ENCODE measurements at places on chromosomes 4 and X.
A peak's percentile ranks its signal among the peaks of the same experiment; 100 is the strongest.

DNA sequence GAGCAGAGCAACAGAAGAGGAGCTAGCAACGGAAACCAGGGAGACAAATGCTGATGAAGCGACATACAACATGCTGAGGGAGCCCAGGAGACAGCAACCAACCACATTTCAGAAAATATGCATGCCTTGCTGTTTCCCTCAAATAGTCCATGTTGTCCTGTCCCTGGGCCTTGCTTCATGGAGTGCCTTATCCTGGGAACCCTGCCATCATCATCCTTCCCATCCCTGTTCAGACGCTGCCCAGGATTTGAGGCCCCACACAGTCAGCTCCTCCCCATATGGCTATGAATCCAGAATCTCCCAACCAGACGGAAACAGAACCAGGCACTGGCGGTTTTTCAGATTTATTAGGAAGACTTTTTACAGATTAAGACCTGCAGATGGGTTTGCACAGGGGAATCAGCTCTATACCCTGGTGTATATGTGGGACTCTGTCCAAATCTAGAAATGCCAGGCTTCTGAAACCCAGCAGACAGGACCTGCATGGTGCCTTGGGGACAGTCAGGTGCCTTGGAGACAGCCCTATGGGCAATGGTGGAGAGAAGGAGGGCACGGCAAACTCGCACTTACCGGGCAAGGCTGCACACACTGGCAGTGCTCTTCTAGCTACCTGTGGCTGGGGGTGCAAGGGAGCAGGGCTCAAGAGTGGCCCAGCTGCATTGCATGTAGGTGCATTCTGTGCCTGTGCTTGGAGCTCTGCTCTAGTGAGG is 199.7 kb upstream of the MAMLD1 start:
- no peak for DNase-seq

DNA sequence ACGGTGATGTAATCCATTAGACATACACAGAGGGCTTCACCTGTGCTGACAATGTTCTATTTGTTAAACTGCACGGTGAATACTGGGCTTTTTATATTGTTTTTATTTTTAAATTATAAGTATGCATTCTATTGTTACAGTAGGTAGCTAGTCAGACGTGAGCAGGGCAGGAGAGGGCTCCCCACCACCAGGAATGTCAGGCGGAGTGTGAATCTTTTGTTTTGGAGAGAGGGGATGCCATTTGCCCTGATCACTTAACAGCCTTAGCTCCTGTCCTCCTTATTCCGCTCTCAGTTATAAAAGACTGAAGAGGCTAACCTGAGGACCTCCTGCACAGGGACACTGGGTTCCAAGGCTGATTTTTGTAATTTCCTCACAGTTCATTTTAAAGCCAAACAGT is 151.6 kb upstream of the TAPT1 start:
- no peak for DNase-seq

DNA sequence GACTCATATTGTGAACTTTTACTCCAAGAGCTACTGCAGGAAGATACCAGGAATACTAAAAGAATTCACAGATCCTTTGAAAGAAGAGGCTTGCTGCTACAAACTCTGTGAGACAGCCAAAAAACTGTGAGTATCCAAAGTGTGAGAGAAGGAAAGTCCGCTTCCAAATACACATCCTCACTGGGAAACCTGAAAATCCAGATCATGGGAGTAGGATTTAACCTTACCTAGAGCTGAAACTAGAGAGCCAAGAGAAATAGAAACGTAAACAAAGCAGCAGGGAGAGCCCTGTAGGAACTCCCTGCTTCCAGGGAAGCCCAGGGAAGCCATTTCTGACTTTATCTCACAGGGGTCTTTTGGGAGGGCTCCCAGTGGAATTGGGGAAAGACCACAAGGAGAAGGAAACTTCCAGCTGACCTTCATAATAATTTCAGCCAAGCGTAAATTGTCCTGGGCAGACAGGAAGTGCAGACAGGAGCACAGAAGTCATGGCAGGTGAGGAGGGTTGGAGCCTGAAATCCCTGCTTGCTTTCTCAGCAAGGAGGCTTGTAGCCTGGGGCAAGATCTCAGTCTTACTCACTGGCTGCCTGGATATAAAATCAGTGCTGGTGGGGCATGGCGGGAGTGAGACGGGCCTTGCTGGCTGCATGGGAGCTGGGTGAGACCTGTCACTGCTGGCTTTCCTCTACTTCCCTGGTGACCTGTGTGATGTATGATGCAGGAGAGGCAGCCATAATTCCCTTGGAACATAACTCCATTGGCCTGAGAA is 26.2 kb upstream of the NFKB1 start:
- no peak for DNase-seq

DNA sequence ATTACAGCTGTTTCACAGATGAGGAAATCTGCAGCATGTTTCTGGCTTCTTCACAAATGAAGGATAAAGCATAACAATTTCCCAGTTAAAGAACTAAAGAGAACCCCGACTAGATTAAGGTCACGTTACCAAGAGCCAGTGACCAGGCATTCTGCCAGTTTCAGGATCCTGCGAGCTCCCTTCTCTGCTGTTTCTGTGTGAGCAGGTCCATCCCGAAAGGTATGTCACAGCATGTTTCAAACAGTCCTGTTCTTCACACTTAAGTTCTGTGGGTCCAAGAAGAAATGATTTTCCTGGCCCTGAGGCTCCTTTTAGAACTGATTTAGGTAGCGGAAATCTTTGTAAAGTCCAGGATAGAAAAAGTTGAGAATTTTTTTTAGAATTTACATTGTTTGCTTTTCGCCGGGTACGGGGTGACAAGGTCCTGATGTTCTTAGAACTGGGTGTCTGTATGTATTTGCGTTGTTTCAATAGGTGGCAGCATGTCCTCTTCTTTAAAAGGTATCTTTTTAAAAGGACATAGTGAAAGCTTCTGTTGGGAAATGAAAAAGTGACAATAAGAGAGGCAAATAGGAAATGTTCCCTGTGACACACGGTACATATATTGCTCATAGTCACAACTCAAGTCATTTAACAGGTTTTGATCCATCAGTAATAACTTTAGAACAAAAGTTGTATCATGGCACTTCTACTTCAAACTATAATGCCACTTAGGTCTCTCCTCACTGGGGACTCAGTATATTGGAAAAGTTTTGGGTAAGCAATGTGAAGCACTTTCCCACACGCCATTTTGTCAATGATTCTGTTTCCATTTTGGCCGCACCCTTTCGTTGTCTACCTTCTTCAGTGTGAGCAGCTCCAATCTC is 18.4 kb downstream of the IL21 start:
- peak; percentile 70 for DNase-seq

GRCh38 chr4:945274-946102 is 13.2 kb downstream of the TMEM175 start:
- DNase-seq: no peak

GRCh38 chrX:139640259-139640658 is 67.7 kb downstream of the MCF2 start:
- DNase-seq: no peak

DNA sequence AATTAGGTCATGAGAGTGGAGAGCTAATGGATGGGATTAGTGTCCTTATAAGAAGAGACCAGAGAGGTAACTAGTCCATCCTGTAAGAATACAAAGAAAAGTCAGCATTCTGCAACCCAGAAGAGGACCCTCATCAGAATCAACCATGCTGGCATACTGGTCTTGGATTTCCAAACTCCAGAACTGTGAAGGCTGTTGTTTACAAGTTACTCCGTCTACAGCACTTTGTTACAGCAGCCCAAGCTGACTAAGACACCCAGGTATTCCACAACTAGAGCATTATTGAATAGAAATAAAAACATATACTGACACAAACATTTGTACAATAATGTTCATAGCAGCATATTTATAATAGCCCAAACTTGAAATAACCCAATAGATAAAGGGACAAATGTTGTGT is 9.2 kb downstream of the TMEM156 start:
- no peak for DNase-seq

DNA sequence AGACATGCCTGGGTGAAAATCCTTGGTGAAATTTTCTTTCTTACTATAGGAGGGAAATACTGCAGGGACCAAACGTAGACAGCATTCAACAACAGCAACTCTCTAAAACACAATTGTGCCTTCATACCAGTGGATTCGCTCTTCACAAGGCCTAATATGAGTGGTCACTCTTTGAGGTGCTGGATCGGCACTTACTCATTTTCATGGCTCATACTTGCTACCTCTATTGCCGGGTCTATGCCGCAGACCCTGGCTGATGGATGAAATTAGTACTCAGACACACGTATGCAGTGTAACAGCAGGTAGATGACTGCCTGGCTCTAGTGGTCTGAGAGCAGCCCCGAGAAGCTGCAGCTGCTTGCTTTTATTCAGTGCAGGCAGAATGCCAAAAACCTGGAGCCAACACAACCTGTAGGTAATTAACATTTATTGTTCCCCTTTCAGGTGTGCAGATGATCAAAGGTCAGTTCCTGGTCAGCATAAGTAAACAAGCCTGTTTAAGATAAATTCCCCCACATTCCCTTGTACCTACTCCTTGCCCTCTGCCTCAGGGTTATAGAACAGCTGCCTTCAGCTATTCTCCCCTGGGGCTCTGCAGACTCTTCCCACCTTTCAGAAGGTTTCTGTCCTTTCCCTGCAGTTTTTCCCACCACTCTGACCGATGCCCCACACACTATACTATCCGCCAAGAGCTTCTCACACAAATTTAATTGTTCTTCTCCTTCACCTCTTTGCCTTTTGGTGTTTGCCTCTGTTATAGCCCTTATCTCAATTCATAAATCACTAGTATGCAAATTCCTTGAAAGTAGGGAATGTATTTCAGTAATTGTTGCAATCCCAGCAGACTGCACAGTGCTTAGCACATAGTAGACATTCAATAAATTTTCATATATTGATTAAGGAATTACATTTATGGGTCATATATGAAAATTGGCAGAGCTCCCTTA is 210.0 kb downstream of the SPANXN3 start:
- no peak for DNase-seq

GRCh38 chr4:32519060-32519459 is 1798.9 kb downstream of the PCDH7 start:
- DNase-seq: peak; percentile 56

GRCh38 chr4:147704846-147705245 is 20.9 kb upstream of the PRMT9 start:
- no peak for DNase-seq

GRCh38 chr4:953574-953915 is 19.8 kb downstream of the DGKQ start:
- DNase-seq: no peak

DNA sequence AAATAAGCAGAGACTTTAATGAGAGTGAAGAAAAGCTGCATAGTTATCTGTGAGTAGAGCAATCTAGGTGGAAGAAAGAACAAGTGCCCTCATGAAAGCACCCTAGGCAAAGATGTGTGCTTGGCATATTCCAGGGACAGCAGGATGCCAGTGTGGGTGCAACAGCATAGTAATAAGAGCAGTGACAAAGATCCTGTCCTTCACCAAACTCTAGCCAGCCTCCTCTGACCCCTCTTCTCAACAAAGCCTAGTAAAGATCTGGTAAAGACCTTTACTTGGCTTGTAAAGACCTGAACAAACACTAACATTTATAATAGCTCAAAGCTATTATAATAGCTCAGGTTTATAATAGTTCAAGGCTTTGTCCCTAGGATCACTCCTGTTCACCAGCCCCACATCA is 735.4 kb downstream of the PCDH7 start:
- DNase-seq: no peak

DNA sequence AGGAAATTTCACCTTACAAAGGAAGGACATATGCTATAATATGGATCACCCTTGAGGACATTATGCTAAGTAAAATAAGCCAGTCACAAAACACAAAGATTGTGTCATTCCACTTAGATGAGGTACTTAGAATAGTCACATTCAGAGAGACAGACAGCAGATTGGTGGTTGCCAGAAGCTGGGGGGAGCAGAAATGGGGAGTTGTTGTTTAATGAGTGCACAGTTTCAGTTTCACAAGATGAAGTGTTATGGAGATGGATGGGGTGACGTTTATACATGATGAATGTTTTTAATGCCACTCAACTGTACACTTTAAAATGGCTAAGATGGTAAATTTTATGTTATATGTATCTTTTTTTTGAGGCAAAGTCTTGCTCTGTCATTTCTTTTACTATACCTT is 14.8 kb upstream of the SPON2 start:
- DNase-seq: no peak

DNA sequence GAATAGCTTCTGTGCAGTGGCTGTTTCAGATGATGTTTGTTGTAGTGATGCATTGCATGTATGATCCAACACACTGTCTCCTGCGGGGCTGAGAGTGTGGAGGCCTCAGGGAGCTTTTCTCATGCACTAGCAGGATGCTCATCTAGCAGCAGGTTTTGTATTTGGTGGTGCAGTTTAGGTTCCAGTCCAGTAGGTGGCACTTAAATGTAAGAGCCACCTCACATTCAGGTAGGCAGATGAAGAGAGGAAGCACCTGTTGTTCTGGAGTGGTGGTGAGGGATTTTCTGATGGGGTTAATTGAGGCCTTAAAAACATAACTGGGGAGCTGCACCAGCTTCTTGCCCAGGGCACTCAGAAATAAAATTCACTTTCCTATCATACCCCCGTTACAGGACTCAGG is 300.9 kb downstream of the SPIN4 start:
- DNase-seq: no peak

DNA sequence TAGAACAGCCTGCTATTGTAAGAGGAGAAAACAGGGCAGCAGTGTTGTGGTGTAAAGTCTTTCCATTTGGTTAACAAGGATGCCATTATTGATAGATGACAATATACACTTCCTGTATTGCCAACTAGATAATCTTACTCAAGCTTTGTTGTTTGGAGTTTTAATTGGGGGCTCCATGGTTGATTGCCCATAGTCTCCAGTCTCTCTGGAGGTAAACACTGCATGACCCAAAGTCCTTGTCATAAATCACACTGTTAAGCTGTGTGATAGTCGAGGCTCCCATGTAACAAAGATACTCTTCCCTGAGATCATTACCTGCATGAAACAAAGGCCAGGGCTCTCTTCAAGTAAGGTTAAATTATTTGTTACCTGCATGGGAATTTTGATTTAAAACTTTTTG is 394.6 kb downstream of the C4orf33 start:
- DNase-seq: no peak

DNA sequence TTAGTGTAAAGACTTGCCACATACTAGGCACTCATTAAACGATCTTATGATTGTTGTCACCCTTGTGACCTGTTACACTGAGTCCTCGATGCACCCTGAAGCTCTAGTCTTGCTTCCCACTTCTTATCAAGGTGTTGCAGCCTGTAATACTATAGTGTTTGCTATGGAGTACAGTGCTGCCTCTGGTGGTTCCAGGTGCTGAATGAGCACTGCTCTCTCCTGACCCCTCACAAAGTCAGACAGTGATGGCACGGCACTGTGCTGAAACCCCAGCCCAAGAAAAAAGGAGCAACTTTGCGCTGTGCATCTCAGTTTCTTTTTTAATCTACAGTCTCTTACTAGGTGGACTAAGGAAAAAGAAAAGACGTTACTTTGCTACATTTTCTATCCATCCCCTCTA is 106.3 kb downstream of the GC start:
- no peak for DNase-seq

DNA sequence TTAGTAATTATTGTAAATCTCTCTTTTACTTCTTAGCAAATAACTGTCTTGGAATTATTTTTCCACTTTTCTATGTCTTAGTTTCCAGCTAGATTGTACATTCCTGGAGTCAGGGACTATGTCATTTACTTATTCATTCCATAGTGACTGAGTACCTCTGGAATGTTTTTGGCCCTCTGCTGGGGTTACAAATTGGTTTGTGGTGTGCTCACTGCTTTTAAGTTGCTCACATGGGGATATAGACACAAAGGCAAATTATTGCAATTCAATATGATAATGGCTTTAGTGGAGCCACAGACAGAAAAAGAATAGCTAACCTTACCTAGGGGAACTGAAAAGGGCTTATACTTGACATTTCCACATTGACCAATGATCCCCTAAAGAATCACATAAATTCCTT is 63.7 kb upstream of the PDGFRA start:
- peak; percentile 93 for DNase-seq
